SK-N-MC (cell line): ENCODE measurements at places on chromosomes 11 and 22.

DNA sequence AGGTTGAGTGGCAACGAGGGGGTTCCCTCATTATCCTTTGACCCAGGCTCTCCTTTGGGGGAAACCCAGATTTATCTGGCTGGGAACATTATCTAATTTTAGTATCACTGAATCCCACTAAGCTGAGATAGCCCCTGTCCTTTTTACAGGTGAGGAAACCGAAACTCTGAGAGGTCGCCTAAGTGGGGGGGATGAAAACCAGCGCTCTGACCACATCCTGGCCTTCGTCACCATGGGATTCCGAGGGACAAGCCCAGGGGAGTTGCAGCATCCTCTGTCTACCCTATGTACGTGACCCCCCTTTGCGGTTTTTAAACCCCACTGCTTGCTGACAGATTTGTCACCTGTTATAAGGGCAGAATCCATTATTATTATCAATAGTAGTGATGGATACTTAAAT is 61.0 kb downstream of the ISX start:
- no peak for DNase-seq

- no peak for DNase-seq
These were observed 49.7 kb upstream of the MYEOV start for GRCh38 chr11:69244266-69244665.

DNA sequence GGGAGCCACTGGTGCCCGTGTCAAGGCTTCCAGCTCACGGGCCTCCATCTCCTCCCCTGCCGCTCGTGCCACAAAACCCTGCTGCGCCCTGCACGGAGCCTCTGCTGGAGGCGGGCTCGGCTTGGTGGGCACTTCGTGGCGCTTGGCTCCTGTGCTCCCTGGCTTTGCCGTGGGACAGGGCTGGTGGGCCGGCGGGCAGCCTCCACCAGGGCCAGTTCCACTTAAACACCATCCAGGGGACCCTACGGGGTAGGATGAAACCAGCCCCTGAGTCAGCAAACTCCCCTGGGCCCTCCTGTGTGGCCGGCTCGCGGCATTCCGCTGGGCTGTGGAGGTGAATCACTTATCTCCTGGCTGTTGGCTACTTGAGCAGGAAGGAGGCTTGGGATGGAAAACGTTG is 1304.6 kb downstream of the BRD1 start:
- no peak for DNase-seq

DNA sequence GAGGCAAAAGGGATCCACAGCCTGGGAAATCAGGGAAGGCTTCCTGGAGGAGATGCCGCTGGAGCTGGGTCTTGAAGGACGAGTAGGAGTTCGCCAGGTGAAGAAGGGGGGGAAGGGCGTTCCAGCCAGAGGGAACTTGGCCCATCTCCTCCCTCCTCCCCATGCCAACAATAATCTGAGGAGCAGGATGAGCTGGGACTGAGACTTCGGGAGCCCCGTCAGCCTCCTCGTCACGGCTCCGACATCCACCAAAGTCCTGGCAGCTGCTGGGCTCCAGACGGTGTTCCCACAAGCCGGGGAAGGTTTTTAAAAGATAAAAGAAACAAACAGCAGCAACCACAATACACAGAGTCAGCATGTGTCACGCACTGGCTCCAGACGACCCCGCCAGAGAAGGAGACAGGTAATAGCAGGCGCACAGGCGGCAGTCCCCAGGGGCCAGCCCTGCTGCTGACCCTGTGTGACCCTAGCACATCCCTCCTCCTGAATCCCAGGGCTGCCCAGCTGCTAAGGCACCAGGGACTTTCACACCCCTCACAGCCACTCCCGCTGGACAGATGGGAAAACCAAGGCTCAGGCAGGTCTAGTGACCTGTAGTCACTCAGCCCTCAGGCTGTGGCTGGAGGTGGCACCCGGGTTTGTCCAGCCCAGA is 37.3 kb downstream of the NUP50 start:
- no peak for DNase-seq

GRCh38 chr11:68036717-68037239 is 2.0 kb upstream of the TCIRG1 start:
- DNase-seq: no peak

- DNase-seq: no peak
These were observed 69.4 kb downstream of the FAM76B start for GRCh38 chr11:95720195-95720594.

DNA sequence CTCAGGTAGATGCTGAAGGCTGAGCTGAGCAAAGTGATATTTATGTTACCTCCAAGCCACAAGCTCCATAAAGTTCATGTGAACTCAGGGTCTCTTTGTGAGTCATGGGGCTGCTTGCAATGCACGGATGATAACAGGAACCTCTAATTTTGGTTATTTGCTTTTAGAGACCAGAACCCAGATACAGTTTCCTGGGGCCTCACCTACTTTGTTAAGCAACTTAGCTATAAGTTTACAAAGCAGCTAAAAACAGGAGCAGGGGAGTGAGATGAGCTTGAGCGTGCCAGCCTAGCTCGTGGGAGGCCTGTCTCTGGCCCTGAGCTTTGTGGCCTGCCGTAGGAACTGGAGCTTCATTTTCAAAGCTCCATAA is 29.2 kb downstream of the SREBF2 start:
- no peak for DNase-seq

GRCh38 chr22:48449466-48450187 is 1378.0 kb downstream of the BRD1 start:
- DNase-seq: no peak

DNA sequence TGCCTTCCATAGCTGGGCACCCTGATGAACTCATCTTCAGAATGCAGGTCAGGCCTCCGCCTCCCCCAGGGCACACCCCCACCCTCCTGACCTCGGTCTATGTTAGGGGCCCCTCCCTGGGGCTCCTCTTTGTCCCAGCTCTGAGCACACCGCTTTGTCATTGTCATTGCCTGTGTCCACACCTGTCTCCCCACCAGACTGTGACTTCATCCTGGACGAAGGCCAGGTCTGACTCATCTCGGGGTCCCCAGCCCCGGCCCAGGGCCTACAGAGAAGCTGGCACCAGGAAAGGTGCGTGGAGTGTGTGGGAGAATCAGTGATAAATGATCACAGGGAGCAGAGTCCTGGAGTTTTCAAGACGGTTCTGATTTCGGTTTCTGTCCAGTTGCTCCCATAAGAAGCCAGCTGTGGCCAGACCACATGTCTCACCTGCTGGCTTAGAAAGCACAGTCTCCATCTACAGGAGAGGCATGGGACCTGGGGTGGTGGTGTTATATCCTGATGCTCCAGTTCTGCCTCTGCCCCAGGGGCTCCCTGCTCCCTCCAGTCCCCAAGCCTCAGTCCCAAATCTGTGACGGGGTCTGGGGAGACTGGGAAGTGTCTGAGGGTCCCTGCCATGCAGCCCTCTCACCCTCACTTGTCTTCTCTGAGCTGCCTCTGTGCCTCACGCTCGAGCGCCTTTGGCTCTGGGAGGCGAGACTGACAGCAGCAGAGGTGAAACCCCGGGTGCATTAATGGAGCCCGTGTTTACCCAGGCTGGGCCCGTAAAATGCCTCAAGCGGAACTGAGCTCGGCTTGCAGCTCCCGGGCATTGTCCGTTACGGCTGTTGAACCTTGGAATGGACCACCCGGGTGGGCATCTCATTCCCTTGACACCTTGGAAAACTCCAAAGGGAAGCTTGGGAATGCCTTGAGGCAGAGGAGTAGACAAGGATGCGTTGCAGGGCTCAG is 85.5 kb upstream of the WNT11 start:
- no peak for DNase-seq

DNA sequence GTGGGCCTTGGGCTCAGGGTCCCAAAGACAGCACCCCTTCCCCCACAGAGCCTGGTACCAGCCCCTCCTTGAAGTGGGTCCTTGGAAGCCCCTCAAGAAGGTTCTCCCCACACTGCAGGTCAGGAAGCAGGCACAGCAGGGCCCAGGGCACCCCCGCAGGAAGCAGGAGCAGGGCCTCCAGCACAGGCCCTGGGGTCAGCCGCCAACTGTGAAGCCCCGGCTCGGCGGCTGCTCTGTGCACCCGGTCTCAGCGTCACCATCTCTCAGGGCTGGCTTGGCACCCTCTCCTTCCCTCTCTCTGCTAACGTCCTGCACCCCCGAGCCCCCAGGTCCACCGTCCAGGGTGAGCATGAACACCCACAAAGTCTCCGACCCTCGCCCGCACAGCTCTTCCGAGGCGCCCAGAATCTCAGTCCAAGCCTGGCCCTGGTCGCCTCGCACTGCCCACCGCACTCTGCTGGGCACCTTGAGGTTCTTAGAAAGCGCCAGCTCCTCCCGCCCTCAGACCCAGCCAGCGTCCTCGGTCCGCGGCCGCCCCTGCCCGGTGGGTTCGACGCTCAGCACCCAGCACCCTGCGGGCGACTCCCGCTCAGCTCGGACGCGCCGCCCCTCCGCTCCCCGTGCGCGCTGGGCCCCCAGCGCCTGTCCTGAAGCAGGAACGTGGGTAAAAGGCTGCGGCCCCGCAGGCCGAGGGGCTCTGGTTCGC is 1.4 kb upstream of the SIGIRR start:
- DNase-seq: no peak
